ENCODE measurements at places on chromosomes 4 and X.
A peak's percentile ranks its signal among the peaks of the same experiment; 100 is the strongest.

GRCh38 chrX:132648895-132649294 lies 160.1 kb upstream of the MBNL3 start:
- DNase-seq: no peak

- DNase-seq: no peak
These were observed 310.7 kb downstream of the PPARGC1A start for GRCh38 chr4:23579166-23579565.

DNA sequence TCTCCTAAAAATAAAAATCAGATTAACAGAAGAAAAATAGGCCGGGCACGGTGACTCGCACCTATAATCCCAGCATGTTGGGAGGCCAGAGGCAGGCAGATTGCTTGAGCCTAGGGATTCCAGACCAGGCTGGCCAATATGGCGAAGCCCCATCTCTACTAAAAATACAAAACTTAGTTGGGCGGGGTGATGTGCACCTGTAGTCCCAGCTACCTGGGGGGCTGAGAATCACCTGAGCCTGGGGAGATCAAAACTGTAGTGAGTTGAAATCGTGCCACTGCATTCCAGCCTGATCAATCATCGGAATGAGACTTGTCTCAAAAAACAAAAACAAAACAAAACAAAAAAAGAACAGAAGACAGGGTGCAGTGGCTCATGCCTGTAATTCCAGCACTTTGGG lies 32.8 kb upstream of the NOCT start:
- DNase-seq: no peak

GRCh38 chr4:14669371-14669770 lies 332.9 kb upstream of the CPEB2 start:
- no peak for DNase-seq

GRCh38 chr4:33709247-33709646 lies 2535.1 kb downstream of the ARAP2 start:
- peak; percentile 25 for DNase-seq

- no peak for DNase-seq
These were observed 39.4 kb downstream of the ZBTB49 start for GRCh38 chr4:4329496-4329895.

- DNase-seq: no peak
These were observed 95.7 kb downstream of the ANTXR2 start for GRCh38 chr4:79977131-79977840.

GRCh38 chr4:110733901-110734300 lies 111.0 kb upstream of the PITX2 start:
- DNase-seq: no peak

GRCh38 chr4:14855719-14856061 lies 146.6 kb upstream of the CPEB2 start:
- DNase-seq: no peak

DNA sequence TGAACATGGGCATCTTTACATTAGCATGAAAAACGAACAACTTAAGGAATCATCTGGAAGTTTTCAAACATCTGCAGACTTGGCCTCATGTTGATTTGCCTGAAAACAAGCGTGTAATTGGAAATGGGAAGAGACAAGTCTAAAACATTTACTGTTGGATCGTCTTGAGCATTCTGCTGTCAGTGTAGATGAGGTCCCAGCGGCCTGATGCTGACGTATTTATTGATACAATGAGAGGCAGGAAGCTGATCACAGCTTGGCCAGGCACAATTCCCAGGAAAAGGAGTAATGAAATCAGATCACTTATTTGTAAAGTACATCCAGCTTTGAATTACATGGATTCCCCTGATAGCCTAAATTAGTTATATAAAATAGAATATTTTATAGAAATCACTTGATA lies 210.6 kb downstream of the CLCN4 start:
- no peak for DNase-seq

- DNase-seq: no peak
These were observed 28.4 kb downstream of the WFS1 start for GRCh38 chr4:6298035-6298434.

GRCh38 chr4:113285501-113285900 lies 236.0 kb downstream of the ANK2 start:
- DNase-seq: no peak

All from brain microvascular endothelial cell (primary cell).